ENCODE measurements at places on chromosomes 12 and 14.
A peak's percentile ranks its signal among the peaks of the same experiment; 100 is the strongest.

DNA sequence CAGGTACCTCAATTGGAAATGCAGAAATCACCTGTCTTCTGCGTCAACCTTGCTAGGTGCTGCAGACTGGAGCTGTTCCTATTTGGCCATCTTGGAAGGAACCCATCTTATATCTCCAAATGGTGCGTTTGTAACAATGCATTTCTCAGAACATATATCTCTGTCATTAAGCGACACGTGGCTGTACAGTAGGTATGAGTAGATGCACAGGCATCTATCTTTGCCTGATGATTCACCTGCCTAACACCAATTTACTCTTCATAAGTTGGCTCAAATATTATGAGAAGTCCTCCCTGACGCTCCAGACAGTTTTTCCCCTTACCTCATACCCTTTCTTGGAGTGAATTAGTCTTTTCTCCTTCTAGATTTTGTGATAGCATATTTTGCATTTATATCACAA is 44.2 kb downstream of the GPR137C start:
- DNase-seq: no peak

DNA sequence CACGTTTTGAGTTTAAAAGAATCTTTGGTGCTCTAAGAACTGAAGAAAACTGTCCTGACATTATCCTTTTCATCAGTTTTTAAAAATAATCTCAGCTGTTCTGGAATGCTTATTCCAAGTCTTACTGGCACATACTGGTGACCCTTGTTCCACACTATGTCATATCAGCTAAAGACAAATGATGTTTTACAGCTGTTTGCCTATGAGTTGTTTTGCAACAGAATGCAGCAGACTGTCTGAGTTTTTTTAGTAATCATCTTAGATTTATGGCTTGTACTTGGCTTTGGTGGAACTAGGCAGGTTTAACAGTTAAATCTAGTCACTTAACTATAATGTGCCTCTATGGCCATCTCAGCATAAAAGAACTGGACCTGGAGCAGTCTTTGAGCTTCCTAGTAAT is 91.6 kb upstream of the GRIN2B start:
- no peak for DNase-seq

DNA sequence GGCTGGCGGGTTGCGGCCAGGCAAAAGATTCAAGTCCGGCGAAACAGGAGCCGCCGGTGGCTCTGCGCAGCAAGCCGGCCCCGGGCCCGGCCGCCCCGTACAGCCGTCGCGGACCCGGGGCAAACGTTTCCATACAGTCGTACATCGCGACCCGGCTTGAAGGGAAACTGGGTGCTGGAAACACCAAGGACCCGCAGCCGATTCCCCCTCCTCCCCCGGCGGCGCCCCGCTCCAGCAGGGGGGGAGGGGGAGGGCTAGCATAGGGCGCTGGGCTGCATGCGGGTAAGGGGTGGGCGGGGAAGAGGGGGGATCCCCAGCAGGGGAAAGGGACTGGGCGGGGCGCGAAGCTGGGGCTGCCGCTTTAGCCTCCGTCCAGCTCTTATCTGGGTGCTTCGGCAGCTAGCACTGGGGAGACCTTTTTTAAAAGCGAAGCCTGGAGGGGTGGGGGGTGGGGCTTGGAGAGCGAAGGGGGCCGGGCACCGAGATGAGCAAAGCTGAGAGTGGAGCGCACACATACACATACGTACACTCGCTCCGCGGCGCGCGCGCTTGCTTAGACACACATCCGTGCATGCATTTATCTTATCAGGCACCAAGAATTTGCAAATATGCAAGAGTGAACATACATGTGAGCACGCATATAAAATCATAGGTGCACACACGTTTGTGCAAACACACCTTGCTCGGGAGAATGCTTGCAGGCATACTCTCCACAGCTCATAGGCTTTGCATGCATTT is 11.9 kb downstream of the RARG start:
- DNase-seq: no peak

GRCh38 chr14:102590667-102591099 is 1.8 kb upstream of the RCOR1 start:
- DNase-seq: no peak

DNA sequence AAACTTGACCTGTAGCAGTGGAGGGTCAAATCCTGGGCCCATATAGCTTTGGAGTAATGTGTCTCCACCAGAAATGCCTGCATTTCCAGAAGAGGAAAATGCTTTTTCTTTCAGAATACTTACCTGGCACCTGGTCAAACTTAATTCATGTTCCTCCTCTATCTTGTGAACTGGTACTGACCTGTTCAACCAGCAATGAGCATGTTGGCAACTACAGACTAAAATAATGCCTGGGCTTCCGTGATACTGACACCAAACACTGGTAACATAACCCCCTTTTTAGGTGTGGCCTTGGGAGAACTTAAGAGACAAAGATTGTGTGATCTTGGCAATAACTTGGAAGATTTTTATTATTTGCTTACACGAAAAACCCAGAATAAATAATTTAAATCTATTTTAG is 23.8 kb upstream of the MGST1 start:
- DNase-seq: no peak

DNA sequence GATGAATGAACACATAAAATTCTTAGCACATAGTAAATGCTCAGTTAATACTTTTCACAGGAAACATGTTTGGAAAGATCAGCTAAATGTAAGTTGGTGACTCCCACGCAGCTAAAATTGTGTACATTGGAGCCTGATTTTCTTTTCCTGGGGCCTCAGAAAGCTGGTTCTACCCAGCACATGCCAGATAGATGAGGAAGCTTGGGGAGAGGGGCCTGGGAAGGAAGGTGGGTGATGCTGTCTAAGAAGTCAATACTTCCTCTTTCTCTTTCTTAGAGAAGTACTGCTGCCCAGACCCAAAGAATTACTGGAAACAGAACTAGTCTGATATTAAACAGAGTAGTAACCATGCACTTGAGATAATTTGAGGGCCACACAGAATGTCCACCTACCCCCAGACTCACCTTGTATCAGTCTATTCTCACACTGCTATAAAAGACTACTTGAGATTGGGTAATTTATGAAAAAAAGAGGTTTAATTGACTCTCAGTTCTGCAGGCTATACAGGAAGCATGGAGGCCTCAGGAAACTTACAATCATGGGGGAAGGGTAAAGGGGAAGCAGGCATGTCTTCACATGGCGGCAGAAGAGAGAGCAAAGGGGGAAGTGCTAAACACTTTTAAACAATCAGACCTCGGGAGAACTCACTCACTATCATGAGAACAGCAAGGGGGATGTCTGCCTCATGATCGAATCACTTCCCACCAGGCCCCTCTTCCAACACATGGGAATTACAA is 123.3 kb upstream of the MED13L start:
- DNase-seq: peak; percentile 90

- no peak for DNase-seq
Observed at GRCh38 chr12:96881608-96882007, 25.4 kb upstream of the NEDD1 start.

DNA sequence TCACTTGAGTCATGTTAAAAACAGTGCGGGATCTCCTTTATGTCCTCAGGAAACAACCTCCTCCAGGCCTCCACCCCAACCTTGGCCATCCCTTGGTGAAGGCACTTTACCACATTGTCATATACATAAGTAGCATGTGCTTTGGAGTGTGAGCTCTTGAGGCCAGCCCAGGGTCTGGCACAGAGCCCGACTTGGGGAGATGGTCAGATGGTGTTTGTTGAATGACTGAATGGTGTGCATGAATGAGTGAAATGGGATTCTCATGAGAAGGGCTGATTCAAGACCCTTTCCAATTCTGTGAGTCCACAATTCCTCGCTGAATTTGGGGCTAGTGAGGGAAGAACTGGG is 52.9 kb upstream of the DLK1 start:
- no peak for DNase-seq

GRCh38 chr14:69811868-69812252 is 14.8 kb upstream of the SLC10A1 start:
- DNase-seq: no peak

DNA sequence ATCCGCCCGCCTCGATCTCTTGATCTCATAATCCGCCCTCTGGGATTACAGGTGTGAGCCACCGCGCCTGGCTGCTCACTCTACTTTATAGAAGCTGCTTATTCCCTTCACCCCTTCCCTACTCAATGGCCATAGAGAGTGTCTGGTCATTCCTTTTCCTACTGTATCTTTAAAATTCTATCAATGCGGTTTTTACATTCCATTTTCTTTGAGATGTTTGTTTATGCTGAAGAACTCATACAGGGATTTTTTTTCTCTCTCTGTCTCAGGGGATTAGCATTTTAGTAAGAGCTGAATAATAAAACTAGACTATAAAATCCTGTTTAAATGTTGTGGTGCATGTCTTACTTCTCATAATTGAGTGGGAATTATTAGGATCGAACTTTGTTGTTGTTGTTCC is 218.6 kb upstream of the FOXN3 start:
- no peak for DNase-seq

DNA sequence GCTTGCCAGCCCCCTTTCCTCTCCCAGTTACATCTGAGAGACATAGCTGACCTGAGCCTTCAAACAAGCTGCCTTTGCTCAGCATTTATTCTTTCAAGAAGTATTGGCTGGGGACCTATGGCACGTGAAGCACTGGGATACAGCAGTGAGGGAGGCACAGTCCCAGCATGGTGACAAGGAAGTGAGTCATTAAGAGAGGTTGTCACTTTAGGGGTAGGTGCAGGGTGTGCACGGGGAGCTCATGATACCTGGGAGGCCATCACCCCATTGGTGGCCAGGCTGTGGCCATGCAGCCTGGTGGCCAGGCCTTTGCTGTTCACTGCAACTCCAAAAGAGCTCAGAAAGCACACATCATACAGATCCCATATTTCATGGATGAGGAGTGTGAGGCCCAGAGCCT is 5.7 kb upstream of the KRT75 start:
- no peak for DNase-seq

- DNase-seq: peak; percentile 76
Observed at GRCh38 chr12:107884769-107885694, 110.5 kb downstream of the ASCL4 start.

GRCh38 chr12:68919581-68920239 is 13.3 kb downstream of the CPM start:
- DNase-seq: no peak

DNA sequence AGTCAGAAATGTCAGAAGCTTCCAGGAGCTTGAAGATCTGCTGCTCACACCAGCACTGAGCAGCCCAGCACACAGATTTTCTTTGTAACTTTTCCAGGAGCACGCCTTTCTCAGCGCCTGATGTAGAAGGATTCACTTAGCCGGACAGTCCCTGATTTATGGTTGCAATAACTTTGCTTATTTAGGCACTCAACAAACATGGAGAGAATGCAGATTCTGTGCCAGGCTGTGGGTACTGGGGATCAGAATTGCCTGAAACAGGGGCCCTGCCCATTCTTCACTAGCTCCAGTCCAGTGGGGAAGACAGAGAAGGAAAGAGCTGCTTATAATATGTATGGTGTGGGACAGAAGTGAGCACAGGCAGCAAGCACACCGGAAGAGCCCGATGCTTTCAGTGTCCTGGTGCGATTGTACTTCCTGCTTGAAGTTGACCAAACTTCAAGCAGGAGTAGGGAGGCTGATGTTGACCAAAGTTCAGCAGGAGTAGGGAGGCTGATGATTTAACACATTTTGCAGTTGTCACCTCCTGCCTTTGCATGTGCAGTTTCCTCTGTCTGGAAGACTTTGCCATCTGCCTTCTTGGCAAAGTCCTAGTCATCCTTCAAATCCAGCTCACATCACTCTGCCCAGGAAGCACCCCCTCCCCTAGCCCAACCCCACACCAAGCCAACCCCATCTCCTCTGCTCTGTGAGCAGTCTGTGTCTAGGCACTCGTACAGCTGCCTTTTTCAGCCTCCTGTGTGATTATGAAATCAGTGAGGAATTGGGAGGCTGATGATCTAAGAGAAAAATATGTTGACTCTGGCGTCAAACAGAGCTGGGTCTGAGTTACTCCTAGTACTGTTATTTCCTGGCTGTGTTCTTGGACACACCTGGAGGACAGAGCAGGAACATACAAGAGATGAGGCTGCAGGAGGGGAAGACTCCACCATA is 12.0 kb upstream of the PRIMA1 start:
- no peak for DNase-seq

- no peak for DNase-seq
Observed at GRCh38 chr12:116454950-116455447, 104.2 kb upstream of the MAP1LC3B2 start.

DNA sequence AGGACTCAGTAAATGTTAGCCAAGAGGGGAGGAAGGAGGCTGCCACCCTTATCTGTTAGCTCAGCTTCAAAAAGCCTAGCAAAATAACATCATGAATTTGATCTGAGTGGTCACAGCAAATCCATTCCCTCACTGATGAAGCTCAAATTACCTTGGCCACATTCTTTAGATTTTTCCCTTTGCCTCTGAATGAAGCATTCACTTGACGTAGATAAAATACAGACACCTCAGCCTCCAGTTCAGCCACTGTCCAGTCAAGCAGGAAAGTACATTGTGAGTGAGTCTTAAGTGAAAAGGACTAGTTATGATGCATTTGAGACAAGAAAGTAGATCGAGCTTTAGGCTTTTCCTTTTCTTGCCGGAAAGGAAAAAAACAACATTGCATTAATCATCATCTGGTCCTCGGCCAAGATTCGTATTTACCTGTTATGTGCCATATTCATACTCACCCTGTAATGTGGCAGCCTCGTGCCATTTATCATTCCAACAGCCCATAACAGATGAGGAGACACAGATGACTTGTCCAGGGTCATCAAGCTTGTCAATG is 146.5 kb downstream of the ETV6 start:
- DNase-seq: no peak

- no peak for DNase-seq
Observed at GRCh38 chr14:92573761-92574498, 60.3 kb downstream of the RIN3 start.

DNA sequence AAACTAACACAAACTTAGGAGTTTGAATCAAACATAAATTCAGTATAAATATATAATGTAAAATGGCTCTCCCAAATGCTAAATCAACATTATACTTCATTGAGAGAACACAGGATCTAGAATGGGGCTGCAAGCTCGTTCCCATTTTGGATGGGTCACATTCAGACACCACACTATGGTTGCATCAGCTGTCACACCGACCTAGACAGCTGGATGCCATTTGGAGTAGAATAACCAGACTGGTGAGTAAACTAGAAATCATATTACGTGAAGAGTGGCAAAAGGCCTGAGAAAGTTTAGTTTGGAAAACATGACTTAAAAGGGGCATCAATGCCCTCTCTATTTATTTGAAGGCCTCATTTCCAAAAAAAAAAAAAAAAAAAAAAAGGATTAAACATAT is 430.4 kb downstream of the NPAS3 start:
- DNase-seq: no peak

DNA sequence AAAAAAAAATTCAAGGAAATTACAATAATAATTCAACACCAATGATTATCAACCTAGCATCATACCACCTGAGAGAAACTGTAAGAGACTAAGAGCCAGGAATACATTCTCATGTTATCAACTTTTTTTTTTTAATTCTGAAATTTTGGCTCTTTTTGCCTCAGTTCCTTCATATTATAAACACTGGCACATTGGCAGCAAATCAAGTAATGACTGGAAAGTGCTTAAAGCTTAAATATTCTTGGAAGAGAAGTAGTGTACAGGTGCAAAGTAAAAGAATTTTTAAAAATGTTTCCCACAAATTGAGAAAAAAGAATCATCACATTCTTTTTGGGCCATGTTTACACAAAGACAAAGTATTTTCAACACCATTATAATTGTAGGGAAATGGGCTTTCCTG is 296.9 kb upstream of the SOX5 start:
- no peak for DNase-seq

GRCh38 chr12:6632026-6632983 is 3.5 kb downstream of the LPAR5 start:
- DNase-seq: peak; percentile 78

Measured in KBM-7 (cell line).